ENCODE measurements at places on chromosomes 1 and 21. TPM values are rescaled to one million over a fixed set of nuclear protein-coding genes. Genes with fewer than 3 reads are reported as not detected.

Gene ZFP69B
- 2.9 TPM for total RNA-seq

GRCh38 chr1:39034114-39034654 lies 8.0 kb downstream of the NDUFS5 start:
- no peak for DNase-seq

DNA sequence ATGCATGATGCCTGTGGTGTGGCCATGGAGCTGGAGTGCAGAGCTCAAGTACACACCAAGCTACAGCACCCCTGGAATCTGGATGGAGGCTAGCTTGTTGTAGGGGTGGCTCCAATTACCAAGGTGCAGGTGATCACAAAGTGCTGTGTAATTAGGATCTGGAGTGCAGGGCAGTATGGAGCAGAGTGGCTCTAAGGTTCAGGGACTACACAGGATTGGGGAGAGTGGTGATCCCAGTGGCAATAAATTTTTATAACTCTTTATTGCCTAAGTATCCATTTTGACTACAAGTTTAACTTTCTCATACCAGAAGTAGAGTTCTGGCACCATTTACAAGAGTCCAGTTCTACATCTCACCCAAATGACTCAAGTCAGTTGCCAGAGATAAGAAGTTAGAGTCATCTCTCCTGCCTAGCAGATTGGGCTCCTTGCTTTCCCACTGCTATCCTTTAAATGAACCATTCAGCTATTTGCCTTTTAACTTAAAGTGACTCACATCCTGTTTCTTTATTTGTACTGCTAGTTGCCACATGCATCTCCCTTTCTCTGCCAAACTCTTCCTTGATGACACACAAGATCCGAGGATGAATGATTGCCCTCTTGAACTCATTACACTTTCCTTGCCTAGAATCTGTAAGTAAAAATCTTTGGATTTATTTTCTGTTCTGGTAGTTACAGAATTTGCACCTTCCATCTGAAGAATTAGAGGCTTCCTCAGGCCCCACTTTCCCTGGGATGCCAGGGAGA lies 427.2 kb downstream of the KCNT2 start:
- no peak for DNase-seq

GRCh38 chr21:44955141-44955797 lies 15.4 kb downstream of the SLX9 start:
- DNase-seq: no peak

GRCh38 chr1:30219675-30220074 lies 503.7 kb downstream of the MATN1 start:
- DNase-seq: no peak
